Regular cardiac myocyte (primary cell): ENCODE measurements at places on chromosomes 12 and 14. TPM values are rescaled to one million over a fixed set of nuclear protein-coding genes. Genes with fewer than 3 reads are reported as not detected.

Gene KANSL2
- total RNA-seq = 60.9 and 63.8 TPM in 2 replicates

Gene NOS1
- not detected in 2 replicates for total RNA-seq

Gene DCP1B
- 7.0 and 10.0 TPM in 2 replicates for total RNA-seq

Gene SLC2A3
- 114 and 256 TPM in 2 replicates for total RNA-seq

Gene PGF
- 14.0 and 17.8 TPM in 2 replicates for total RNA-seq

Gene RTN1
- total RNA-seq = under 0.01 and 0.19 TPM in 2 replicates

Gene SLC25A21
- total RNA-seq = under 0.01 and 0.58 TPM in 2 replicates

Gene LRRC10
- not detected in 2 replicates for total RNA-seq

Gene CIROP
- total RNA-seq = not detected in 2 replicates

Gene NAV3
- total RNA-seq = 52.7 and 62.1 TPM in 2 replicates

Gene PPFIA2
- total RNA-seq = 0.85 and 0.96 TPM in 2 replicates

Gene ASIC1
- total RNA-seq = 0.58 and 0.85 TPM in 2 replicates

Gene TEX52
- not detected in 2 replicates for total RNA-seq

Gene MANSC1
- total RNA-seq = 1.3 and 1.7 TPM in 2 replicates

Gene NEUROD4
- total RNA-seq = not detected in 2 replicates

Gene HCAR2
- total RNA-seq = not detected in 2 replicates

Gene PRPH
- under 0.01 and 0.85 TPM in 2 replicates for total RNA-seq

Gene PLA2G1B
- total RNA-seq = not detected in 2 replicates

Gene HCAR3
- not detected in 2 replicates for total RNA-seq

Gene KCNK13
- total RNA-seq = 0.28 and 0.58 TPM in 2 replicates

Gene GPN3
- 19.4 and 45.8 TPM in 2 replicates for total RNA-seq

Gene DPPA3
- not detected in 2 replicates for total RNA-seq

Gene INSM2
- total RNA-seq = under 0.01 TPM in 1 of 2 replicates, not detected in the other

Gene KCNH3
- under 0.01 and 0.28 TPM in 2 replicates for total RNA-seq

Gene SMAGP
- total RNA-seq = 5.4 and 10.0 TPM in 2 replicates

Gene GALNT16
- total RNA-seq = 1.9 and 2.5 TPM in 2 replicates

Gene IL22
- not detected in 2 replicates for total RNA-seq

Gene CEP170B
- 14.4 and 18.8 TPM in 2 replicates for total RNA-seq

Gene CLEC4C
- total RNA-seq = not detected in 2 replicates

Gene SERPINA9
- total RNA-seq = 0.28 and 0.96 TPM in 2 replicates

Gene SLC15A5
- not detected in 2 replicates for total RNA-seq

Gene GPRC5D
- not detected in 2 replicates for total RNA-seq

Gene CYP46A1
- total RNA-seq = 0.38 and 0.56 TPM in 2 replicates

Gene CACNA1C
- 2.3 and 5.9 TPM in 2 replicates for total RNA-seq

Gene BHLHE41
- 2.1 and 6.5 TPM in 2 replicates for total RNA-seq

Gene CYP27B1
- total RNA-seq = 0.19 and 1.1 TPM in 2 replicates

Gene LRIG3
- total RNA-seq = 14.6 and 18.3 TPM in 2 replicates

Gene SERPINA6
- not detected in 2 replicates for total RNA-seq
